ENCODE measurements at places on chromosomes 11 and 22. TPM values are rescaled to one million over a fixed set of nuclear protein-coding genes. Genes with fewer than 3 reads are reported as not detected.

Gene LRRC74B
- not detected for total RNA-seq

Gene DGCR6
- 17.5 TPM for total RNA-seq

Gene IGF2
- 61.9 TPM for total RNA-seq

Gene ADM
- total RNA-seq = 217 TPM

Gene CRYBA4
- total RNA-seq = not detected

Gene VPS11
- total RNA-seq = 22.0 TPM

Gene NRIP3
- total RNA-seq = 2.0 TPM

Gene DCHS1
- total RNA-seq = 9.3 TPM

Gene C1QTNF5
- total RNA-seq = 47.4 TPM

Gene ISX
- total RNA-seq = not detected

Gene NECTIN1
- 4.0 TPM for total RNA-seq
